Stimulated activated CD4-positive, alpha-beta T cell treated with anti-CD3 and anti-CD28 coated beads, Interleukin-4, amount 100 ng/mL, for 1 hour (primary cell): ENCODE measurements at places on chromosomes 5 and 9.

- DNase-seq = no peak
Measured at GRCh38 chr9:69215774-69216485, 41.9 kb downstream of the TJP2 start.

- no peak for DNase-seq
Measured at GRCh38 chr5:54917323-54917722, 68.1 kb downstream of the ESM1 start.

GRCh38 chr5:148746826-148747535 lies 79.4 kb upstream of the ADRB2 start:
- DNase-seq = no peak

- no peak for DNase-seq
Measured at GRCh38 chr9:127835991-127836516, 18.4 kb downstream of the ENG start.

GRCh38 chr5:1044117-1044516 lies 35.5 kb downstream of the NKD2 start:
- DNase-seq = no peak

DNA sequence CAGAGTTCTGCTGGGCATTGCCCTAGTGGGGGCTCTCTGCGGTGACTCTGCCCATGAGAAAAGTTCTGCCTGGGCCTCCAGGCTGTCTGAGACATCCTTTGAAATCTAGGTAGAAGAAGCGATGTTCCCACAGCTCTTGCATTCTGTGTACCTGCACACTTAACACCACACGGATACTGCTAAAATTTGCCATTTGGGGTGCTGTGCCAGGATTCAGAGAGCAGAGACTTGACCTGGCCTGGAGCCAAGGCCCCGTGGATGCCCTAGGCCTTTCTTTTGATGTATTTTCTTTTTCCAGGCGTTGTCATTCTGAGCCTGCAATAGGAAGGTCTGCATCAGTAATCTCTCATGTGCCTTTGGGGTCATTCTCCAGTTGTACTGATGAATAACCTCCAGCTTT lies 89.3 kb upstream of the IL12B start:
- DNase-seq = no peak

DNA sequence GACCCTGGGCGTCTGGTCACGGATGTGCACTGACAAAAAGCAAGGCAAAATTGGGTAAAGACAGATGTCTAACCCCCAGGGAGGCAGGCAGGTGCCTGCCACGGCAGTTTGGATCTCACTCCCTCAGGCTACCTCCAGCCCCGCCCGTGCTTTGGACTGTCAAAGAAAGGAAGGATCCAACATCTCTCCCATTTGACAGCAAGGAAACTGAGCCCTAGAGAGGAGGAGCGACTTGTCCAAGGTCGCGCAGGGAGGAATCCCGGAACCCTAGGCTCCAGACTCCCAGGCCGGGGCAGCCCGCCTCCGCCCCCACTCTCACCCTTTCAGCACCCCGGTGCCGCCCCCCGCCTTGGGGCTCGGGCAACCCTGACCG lies 376 bp downstream of the GOLGA1 start:
- no peak for DNase-seq

- DNase-seq = no peak
Measured at GRCh38 chr9:112765281-112765680, 14.7 kb downstream of the SNX30 start.

DNA sequence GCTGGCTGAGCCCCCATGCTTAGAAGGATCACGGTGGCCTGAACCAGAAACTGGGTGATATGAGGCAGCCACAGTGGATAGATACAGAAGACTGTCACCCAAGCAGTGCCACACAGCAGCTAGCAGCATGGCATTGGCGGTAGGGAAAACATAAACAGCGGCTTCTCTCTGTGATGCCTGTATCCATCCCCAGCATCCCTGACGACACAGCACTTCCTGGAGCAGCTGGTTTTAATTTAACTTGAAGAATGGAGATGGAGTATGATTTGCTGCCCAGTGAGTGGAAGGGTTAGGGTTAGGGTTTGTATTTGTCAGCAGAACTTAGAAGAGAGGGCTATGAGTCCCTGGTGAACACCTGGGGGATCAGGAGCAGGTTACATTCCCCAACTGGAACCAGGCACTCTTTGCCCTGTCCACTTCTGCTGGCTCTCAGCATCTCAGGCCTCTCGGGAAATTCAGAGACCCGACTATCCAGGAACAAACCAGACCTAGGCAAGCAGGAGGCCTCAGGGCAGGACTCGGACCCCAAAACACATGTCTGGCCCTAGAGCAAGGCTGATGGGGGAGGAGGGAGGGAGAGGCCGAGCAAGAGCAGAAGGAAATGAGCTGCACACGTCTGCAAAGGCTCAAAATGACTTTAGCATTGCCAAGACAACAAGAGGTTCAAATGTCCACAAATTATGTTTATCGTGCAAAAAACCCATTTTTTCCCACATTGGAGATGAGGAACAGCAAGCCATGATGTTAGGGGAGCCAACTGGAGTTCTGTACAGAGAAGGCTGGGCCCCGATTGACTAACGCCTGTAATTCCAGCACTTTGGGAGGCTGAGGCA lies 6.5 kb upstream of the GGTA1 start:
- DNase-seq = no peak

- DNase-seq = no peak
Measured at GRCh38 chr9:9892217-9892616, 720.6 kb downstream of the PTPRD start.

- DNase-seq = no peak
Measured at GRCh38 chr9:698954-699353, 142.5 kb upstream of the DMRT1 start.

DNA sequence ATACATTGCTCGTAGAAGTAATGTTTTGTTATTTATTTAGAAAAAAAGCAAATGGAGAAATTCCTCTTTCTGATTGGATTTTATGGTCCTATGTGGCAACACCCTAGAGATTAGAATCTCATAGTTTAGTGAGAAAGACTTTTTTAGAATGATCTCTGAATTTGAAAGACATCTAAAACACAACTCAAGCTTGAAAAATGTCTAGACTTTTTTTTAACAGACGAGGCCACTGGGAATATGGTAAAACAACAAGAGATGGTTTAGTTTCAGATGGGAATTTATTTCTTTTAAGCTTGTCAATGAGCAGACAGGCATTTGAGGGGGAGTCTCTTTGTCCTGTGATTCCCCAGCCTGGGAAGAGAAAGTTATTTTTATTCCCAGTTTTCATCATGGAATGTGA lies 122.1 kb downstream of the NTRK2 start:
- no peak for DNase-seq

GRCh38 chr5:7325975-7326913 lies 69.7 kb upstream of the ADCY2 start:
- DNase-seq = no peak
